RPMI7951 (cell line): ENCODE measurements at places on chromosomes 7 and 10. TPM values are rescaled to one million over a fixed set of nuclear protein-coding genes. Genes with fewer than 3 reads are reported as not detected.

DNA sequence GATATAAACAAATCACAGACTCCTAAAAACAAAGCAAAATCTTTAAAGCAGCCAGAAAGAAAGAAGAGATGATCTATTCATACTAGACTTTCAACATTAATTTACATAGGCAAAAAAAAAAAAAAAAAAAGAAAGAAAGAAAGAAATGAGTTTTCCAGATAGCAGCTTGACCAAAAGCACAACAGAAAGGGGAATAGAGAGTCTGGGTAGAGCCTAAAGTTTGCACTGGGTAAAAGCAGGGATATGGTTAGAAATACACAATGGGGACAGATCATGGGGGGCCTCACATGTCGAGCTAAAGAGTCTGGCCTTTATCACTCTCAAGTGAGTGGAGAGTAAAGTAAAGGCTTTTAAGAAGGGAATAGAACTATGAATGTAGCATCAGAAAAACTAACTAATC lies 169.8 kb downstream of the SGMS1 start:
- no peak for DNase-seq

DNA sequence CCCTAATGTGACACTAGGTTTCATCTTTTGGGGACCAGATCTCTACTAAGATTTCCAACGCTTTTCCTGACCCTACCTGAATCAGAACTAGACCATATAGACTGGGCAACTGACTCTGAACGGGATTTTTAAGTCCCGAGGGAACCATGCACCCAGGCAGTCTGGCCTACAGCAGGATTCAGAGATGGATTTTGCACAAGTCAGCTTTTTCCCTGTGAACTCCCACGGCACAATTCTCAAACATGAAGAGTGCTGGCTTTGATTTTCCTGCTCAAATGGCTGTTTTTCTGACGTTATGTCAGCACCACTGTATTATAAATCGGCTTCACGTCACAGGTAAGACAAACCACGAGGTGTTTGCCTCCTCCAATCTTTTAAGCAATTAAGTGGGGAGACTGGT lies 409.1 kb downstream of the TCERG1L start:
- DNase-seq = no peak

ATG9B gene
- 0.24 TPM in 1 of 2 replicates, not detected in the other for total RNA-seq

DNA sequence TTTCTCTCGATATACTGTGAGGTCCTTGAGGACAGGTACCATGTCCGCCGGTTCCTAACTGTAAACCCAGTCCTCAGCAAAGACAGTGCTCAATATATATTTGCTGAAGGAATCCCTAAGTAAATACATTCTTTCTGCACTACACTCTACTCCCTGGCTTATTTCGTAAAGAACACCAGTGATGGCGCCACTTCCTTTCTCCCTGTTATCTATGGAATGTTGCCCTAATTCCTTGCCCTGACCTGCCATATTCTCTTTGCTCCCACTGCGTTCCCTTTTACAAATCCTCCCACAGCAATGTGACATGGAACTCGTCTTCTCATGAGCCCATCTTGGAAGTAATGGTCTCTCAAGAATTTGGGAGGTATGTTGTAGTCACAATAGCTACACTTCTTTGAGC lies 507.4 kb upstream of the COBL start:
- DNase-seq = no peak

OR2A12 gene
- total RNA-seq = not detected in 2 replicates

DNA sequence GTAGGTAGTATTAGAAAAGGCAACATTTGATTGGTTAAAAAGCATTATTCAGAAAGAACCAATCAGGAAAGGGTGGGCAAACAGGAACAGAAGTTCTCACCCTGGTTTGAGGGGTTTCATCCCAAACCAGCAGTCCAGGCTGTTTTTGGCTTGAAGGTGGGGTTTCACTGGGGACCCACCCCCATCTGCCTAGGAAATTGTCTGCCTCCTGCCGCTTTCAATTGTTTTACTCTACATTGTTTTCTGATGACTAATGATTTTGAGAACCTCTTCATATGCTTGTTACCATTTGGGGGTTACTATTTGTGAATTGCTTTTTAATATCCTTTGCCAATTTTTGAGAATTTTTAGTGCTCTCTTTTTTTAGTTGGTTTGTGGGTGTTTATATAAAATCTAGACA lies 3.3 kb upstream of the PCBD1 start:
- peak; percentile 6 for DNase-seq

MYOZ1 gene
- not detected in 2 replicates for total RNA-seq

- no peak for DNase-seq
Measured at GRCh38 chr10:98399784-98400183, 15.2 kb downstream of the PYROXD2 start.

DNA sequence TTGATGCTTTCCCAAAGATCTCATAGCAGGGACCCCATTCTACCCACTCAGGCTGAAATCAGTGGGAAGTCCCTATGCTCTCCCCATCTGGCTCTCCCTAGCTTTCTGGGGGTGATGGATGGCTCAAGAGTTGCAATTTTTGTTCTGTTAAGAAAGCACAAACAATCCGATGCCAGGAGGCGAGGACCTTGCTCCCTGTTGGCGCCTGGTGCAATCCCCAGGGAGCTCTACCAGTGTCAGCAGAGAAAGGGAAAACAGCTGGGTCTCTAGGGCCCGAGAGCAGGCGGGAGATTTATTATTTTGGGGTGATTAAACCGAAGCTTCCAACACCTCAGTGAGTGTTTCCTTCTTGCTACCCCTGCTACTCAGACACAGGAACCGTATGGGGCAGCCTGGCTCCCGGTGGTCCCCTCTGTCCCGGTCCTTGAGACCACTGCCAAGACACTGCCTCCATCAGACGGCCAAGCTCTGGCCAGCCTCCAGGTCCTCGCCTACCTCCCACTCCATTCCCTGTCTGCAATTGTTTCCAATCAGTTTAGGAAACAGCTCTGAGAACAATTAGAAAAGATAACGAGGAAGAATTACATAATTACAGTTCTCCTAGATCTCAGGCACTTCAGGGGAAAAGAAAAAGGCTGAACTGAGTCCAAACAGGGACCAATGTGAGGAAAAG lies 147.9 kb downstream of the PLXNA4 start:
- DNase-seq = no peak

DNA sequence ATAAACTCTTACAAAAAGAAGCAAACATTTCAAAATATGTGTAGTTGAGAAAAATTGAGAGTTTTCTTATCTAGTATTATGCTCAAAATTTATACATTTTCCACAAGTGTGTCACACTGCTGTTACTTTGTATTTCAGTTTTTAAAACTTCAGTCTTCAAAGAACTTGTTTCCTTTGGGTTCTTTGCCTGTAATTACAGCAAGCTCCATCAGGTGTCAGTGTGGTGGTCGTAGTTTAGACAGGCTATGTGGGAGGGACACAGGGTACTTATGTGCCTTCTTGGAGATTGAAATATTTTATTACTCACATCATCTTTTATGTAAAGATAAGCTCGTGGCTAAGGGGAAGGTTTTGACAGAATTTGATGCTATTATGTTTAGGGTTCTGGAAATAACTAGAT lies 360.5 kb downstream of the FGFR2 start:
- no peak for DNase-seq

GRCh38 chr7:142557971-142558582 lies 191.2 kb upstream of the PRSS1 start:
- peak; percentile 80 for DNase-seq

ADAM22 gene
- 0.98 and 1.6 TPM in 2 replicates for total RNA-seq

GRCh38 chr7:114148779-114149178 lies 230.0 kb upstream of the PPP1R3A start:
- DNase-seq = no peak

GRCh38 chr7:18624459-18624858 lies 128.9 kb downstream of the HDAC9 start:
- DNase-seq = no peak

DNA sequence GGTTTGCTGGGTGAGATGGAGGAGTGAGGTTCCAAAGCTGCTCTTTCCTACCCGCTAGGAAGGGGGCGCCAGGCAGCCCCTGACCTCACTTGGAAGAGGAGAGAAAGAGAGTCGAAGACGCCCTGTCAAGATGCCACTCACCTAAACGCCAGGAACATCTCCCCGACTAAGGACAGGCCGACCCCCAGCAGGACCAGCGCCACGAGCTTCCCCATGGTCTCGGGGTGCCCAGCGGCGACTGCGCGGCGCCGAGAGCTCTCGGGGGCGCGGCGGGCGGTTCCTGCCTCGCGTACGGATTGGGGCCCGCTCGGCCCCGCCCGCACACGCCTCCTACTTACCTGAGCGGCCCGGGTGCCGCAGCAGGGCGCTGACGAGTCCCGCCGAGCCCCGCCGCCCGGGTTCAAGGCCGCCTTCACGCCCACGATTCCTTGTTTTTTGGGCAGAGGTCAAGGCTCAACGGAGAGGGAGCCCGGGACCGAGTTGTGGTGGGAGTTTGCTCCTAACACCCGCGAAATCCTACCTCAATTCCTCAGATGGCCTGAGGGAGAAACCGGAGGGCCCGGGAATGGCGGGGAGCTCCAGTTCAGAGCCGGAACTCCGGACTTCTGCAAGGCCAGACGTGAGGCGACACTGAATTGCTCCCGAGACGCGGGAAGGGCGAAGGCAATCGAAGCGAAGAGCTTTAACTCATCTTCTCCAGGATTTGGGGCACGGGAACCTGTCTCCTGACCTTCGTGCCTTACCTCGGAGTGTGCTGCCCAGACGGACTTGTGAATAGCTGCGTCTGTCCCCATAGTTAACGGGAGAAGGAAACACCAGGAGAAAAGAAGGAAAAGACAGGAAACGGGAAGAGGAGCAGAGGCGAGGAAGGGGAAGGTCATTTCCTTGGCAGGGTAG lies at the start of gene PON3:
Gene PON3 (minus strand): TSS at position 240 of the 897 bp plus-strand sequence. CDS start 25 bp downstream, at position 215.
- no peak for DNase-seq

GRCh38 chr7:146359176-146359575 lies 242.6 kb downstream of the CNTNAP2 start:
- no peak for DNase-seq

- DNase-seq = no peak
Measured at GRCh38 chr7:143878884-143879283, 23.1 kb downstream of the TCAF1 start.

DNA sequence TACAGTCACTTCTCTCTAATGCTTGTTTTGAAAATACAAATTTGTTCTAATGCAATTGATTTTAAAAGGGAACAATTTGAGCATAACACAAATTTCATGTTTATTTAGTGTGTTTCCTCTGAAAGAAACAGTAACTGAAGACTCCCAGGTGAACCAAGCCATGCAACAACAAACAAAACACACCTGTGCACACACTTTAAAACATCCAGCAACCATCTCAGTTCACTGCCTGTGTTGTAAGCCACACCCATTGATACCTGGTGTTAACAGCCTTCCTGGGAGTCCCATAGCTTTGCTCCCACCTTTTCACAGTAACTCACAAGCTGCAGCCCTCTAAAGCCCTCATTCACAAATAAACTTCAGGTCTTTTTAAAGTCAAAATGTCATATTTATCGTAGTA lies 89.3 kb downstream of the DOCK4 start:
- DNase-seq = no peak

BET1 gene
- total RNA-seq = 60.7 and 61.6 TPM in 2 replicates

- DNase-seq = no peak
Measured at GRCh38 chr10:69885379-69886013, 83.8 kb downstream of the COL13A1 start.

DNA sequence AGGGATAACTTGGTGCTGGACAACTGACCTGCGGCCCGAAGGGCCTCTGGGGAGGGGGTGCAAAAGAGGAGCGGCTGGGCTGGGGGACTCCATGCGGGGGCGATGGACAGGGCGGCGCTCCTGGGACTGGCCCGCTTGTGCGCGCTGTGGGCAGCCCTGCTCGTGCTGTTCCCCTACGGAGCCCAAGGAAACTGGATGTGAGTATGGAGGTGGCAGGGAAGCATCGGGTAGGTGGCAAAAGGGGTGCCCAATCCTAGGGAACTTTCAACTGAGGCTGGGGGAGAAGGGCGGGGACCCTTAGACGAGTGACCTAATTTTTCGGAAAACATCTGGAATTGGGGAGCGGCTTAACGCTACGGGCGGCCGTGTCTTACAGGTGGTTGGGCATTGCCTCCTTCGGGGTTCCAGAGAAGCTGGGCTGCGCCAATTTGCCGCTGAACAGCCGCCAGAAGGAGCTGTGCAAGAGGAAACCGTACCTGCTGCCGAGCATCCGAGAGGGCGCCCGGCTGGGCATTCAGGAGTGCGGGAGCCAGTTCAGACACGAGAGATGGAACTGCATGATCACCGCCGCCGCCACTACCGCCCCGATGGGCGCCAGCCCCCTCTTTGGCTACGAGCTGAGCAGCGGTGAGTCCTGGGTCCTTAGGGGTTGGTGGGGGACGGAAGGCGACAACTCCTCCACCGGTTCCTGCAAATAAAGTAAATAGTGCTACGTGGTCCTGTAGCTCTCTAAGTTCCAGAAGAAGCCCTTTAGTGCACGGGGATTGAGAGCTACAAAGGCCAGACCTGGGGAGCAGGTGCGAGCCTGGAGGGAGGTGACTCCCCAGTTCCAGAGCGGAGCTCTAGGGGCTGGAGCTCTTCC lies 622 bp downstream of the WNT16 start:
- peak; percentile 33 for DNase-seq

NPSR1 gene
- total RNA-seq = not detected in 2 replicates

GRCh38 chr10:96706331-96706853 lies 13.9 kb downstream of the PIK3AP1 start:
- no peak for DNase-seq
